ENCODE measurements at places on chromosomes 16 and 17. TPM values are rescaled to one million over a fixed set of nuclear protein-coding genes. Genes with fewer than 3 reads are reported as not detected.
A peak's percentile ranks its signal among the peaks of the same experiment; 100 is the strongest.

DNA sequence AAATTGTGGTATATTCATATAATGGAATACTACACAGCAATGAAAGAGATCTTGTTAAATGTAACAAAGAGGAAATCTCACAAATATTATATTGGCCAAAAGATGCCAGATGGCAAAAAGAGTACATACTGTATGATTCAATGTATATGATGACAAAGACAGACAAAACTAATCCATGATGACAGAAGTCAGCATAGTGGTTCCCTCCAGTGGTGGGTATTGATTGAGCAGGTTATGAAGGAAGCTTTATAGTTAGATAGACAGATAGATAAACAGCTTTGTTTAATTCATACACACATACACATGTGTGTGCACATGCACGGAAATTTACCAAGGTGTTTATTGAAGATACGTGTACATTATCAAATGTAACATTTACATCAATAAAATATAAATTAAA, 74.4 kb upstream of the SMIM36 start:
- peak; percentile 50 for DNase-seq

- no peak for DNase-seq
Measured at GRCh38 chr17:57365420-57365819, 109.1 kb downstream of the MSI2 start.

DNA sequence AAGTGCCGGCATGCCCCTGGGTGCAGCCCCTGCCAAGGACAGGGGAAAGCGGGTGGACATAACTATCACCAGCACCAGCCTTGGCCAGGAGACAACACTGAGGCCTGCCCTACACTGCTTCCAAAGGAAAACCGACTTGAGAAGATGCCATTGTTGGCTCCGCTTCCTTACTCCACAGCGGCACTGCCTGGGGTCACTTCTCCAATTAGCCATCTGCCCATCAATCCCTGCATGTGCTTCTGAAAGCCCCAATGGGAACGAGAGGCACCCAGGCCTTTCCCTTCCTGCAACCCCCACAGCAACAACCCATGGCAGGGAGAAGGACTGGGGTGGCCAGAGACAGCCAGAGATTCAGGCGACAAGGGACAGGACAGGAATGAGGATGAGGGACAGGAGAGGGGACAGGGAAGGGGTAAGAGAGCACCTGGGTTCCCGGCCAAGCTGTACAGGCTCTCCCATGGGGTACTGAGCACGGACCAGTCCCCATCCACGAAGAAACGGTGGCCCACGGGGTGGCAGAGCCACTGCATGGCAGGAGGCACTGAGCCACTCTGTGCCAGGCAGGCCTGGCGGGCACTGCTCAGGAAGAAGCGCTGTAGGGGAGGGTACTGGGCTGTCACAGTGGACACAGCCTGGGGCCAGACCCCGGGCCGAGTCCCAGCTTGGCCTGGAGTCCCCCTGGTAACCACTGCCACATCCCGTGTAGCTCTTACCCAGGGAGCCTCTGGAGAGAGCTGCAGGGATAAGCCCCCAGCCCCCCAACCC, 21.2 kb downstream of the SREBF1 start:
- DNase-seq, result no peak

DNA sequence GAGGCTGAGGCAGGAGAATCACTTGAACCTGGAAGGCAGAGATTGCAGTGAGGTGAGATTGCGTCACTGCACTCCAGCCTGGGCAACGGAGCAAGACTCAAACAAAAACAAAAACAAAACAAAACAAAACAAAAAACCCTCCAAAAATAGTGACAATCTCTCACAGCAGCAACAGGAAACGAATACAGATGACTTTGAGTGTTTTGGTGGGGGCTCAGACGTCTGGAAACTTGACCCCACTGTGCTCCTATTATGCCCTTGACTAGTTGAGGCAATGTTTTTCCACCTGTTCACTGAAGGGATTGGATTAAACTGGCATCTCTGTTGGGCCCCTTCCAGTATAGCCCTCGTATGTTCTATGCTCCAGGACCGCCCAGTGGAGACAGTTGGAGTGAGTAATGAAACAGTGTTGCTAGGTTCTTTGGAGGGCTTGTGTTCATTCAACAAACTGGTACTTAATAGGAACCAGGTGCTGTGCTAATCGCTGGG, 167.0 kb downstream of the UTP18 start:
- DNase-seq, result no peak

CIITA gene
- total RNA-seq, result not detected

Measured in PC-3 (cell line).